ENCODE measurements at places on chromosomes 2 and 18. TPM values are rescaled to one million over a fixed set of nuclear protein-coding genes. Genes with fewer than 3 reads are reported as not detected.

Gene BZW1
- 323 TPM for total RNA-seq

Gene GULP1
- total RNA-seq: 40.1 TPM

Gene DSC2
- total RNA-seq: not detected

Gene UPP2
- total RNA-seq: not detected

Gene MSH2
- 33.3 TPM for total RNA-seq

Gene PSMA8
- not detected for total RNA-seq

Gene CTIF
- 25.1 TPM for total RNA-seq

Gene CYP26B1
- not detected for total RNA-seq
